Kidney (tissue), 22 donors: ENCODE measurements at places on chromosomes 7 and 10.

- no peak for DNase-seq
These were observed 797.6 kb upstream of the MBL2 start for GRCh38 chr10:53570221-53570620.

DNA sequence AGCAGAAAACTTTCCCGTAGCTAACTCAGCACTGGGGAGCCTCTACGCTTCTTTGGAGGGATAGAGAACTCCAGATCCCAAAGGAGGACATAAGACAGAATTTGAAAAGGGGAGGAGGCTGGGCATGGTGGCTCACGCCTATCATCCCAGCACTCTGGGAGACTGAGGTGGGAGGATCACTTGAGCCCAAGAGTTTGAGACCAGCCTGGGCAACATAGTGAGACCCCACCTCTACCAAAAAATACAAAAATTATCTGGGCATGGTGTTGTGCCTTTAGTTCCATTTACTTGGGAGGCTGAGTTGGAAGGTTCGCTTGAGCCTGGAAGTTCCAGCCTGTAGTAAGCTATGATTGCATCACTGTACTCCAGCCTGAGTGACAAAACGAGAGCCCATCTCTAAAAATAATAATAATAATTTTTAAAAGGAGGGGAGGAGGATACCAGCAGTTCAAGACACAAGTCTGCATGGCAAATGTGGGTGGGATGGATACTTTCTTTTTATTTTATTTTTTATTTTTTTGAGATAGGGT, 165.9 kb upstream of the SH2B2 start:
- DNase-seq = no peak

- DNase-seq = no peak
These were observed 109.5 kb upstream of the CARD11 start for GRCh38 chr7:3153118-3153517.

DNA sequence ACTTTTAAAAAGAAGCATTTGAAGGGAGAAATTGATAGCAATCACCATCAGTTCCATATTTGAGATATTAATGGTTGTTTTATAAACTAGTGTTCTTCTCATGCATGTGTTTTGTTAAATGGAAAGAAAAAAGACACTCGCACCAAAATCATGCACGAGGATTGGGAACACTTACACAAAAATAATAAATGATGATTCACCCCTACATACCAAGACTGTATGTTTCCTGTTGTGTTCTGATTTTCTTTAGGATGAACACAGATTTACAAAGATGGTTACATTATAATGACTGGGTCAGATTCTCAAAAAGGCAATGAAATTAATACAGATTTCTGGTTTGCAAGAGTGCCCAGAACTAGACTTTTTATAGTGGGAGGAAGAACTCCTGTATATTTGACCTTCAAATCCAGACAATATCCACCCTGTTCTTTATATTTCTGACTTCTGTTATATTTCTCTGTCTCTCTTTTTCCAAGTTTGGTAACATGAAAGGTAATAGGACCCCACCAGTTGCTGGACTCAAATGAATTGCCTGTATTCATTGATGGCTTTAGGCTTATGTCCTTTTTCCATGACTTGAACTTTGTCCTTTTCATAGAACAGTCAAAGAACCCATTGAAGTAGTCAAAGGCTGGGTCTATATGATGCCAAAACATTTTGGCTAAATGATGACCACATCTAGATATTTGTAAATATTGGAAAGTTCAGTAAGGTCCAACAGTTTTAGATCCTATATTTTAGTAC, 54.4 kb downstream of the SEMA3A start:
- no peak for DNase-seq

GRCh38 chr10:83252596-83252995, 886.7 kb upstream of the GHITM start:
- no peak for DNase-seq

DNA sequence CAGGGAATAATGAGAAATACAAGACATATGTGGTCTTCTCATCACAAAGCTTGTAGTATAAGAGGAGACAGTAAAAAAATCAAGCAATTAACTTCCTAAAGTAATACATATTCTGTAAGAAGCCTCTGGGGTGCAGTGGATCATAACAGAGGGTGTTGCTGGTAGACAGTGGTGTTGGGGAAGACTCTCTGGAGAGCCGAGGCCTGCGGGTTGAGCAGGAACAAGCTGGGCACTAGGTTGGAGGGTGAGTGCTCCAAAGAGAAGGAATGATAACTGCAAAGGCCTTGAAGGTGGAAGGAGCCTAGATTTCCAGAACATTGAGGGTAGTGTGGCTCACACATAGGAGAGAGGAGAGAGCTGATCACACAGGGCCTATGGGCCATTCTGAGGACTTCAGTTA, 1.5 kb downstream of the GIMAP4 start:
- DNase-seq = no peak

DNA sequence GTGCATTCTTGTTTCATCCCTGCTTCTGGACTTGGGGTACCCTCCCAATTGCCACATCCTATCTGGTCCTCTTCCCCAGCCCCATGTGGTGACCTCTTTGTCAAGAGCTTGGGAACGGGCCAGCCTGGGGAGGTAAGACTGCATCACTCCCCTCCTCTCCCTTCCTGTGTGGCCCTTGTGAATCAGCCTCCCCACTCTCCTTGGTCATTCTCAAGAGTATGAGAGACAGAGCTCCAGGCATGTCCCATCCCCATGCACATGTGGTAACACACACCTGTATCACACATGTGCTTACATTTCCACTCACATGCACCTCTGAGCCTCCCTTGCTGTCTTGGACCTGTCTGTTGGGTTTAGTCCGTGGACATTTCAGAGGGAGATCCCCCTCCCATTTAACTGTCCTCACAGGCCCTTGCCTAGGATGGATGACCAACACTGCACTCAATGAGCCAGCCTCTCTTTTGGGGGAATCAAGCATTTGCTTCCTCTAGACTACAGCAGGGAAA, 2.6 kb downstream of the MRPL43 start:
- DNase-seq = no peak

DNA sequence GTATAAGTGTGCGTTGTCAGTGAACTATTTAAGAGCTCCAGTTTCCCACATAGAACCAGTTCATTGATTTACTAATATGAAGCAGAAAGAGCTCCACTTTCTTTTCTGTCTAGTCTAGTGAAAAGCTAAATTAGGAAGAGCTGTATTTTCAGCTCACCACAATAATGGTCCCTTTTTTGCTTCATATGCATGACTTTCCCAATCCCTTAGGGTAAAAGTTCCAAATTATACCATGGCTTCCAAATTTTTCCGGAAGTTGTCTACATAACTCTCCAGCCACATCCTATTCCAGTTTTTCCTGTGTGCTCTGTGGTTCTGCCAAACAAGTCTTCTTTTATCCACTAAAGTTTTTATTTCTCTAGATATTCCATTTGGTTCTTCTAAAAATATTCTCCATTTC, 685.2 kb downstream of the REEP3 start:
- DNase-seq = no peak

DNA sequence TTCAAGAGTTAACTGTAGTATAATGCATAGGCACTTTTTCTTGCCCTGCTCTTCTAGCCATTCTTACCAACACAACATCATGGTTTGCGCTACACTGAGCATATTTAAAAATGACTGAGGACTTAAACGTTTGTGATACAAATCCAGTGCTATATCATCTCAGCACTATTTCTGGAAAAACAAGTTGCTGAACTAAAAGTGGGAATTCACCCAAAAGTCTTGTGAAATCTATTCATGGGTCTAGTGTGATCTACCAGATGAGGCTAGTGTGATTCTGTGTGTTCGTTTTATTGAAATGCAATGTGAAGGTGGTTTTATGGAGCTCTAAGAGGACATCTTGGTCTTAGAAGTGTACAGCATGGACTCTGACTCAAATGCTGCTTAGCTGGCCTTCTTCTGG, 584.6 kb upstream of the POM121L12 start:
- no peak for DNase-seq

GRCh38 chr10:57168611-57169240, 807.7 kb upstream of the ZWINT start:
- no peak for DNase-seq

DNA sequence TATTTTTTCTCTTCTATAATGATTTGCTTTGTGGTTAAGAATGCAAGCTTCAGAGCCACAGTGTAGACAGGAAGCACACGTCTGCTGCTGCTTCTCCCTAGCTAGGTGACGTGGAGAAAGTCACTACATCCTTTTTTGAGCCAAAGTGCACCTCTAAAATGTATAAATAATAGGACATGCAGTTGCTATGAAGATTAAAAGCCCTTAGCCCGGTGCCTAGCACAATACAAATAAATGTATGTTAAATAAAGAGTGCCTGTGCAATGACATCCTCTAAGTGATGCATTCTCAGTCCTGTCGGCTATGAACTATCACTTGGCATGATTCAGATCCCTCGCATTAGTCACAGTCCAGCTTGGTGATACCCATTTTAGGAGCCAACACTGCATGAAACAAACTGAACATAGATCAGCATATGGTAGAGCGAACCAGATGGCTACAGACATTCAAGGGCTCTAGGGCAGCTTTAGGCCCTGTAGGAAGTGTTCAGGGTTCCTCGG, 4.8 kb upstream of the TRDMT1 start:
- DNase-seq = no peak

DNA sequence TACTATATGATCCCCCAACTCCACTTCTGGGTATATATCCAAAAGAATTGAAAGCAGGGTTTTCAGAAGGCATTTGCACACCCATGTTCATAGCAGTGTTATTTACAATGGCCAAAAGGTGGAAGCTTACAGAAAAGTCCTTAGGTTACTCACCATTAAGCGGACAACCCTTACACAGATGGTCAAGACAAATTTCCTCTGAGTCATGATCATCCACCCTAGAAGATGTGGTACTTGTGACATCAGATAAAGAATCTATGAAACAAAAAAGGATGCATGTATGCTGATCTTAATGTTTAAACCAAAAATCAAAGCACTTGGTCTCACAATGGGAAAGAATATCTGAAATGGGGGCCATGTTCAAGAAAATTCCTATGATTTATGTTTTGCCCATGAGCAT, 31.1 kb downstream of the ZC3HAV1 start:
- no peak for DNase-seq

DNA sequence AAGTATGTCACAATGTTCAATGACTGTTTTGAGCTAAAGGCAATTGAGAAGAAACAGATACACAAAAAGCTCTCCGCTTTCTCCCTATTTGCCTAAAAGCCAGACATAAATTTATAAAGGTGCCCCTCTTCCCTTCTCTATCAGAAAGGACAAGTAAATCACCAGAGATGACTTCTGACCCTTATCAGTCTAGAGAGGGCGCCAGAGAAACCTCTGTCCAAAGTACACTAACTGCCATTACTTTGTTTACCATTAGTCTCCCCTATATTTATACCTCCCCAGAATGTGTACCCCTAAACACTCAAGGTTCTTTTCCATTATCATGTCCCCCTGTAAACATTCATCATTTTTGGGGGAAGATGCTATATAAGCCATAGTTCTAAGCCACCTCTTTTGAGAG, 49.3 kb downstream of the TPK1 start:
- no peak for DNase-seq
